Suppressor macrophage (primary cell): ENCODE measurements at places on chromosomes 12 and 14.
A peak's percentile ranks its signal among the peaks of the same experiment; 100 is the strongest.

- no peak for DNase-seq
Observed at GRCh38 chr14:70149596-70150165, 39.1 kb downstream of the SLC8A3 start.

DNA sequence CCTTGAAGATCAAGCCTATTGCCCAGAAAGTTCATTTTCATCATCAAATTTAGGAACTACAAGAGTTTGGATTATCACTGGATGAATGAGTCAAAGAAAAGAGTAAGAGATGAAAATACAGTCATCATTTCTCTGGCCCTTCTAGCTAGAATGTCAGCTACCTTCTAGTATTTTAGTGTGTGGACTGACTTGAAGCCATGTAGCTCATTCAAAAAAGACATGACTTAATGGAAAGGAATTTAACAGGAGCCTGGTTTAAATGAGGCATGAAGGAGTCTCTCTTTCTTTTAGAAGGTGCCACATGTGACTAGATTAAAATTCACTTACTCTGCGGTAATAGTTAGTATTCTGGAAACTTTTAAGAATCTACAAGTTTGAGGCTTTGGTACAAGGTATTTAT is 7.1 kb downstream of the PTHLH start:
- DNase-seq, result no peak

GRCh38 chr12:42683933-42684801 is 94.6 kb upstream of the PRICKLE1 start:
- no peak for DNase-seq

DNA sequence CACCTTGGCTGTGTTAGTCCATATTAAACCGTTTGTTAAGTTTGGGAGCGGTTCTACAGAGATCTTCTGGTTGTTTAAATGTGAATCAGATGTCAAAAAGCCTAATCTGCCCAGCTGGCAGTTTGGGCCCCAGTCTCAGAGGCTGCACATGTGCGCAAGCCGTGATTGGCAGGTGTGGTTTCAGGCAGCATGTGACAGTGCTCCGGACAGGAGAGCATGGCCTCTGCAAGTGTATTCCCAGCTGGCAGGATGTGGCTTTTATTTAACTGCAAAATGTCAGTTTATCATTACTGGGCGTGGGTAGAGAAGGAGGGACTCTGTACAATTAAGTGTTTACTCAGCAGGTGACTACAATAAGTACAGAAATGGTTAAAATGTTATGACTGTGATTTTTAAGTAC is 77.5 kb downstream of the PELI2 start:
- peak; percentile 9 for DNase-seq

DNA sequence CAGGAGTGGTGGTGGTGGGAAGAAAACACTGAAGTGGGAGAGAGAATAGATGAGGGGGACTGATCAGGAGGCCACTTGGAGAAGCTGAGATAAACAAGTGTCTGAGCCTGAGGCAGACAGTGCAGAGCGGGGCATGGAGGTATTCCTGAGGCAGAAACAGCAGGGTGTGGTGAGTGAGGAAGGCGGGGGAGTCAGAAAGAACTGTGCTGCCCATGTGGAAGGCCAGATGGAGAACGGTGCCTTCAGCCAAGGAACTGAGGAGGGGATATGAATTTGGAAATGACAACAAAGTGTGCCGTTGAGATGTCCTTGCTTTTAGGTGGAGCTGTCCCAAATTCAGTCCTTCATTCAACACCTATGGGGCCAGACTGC is 13.7 kb downstream of the APPL2 start:
- no peak for DNase-seq
